Left renal cortex interstitium (tissue), 4 donors: ENCODE measurements at places on chromosomes 1 and 21.

GRCh38 chr1:29861922-29862321, 625.6 kb downstream of the PTPRU start:
- DNase-seq: no peak

- no peak for DNase-seq
Measured at GRCh38 chr1:91523482-91523881, 22.8 kb downstream of the CDC7 start.

- no peak for DNase-seq
Measured at GRCh38 chr1:3049164-3049563, 19.8 kb upstream of the PRDM16 start.

DNA sequence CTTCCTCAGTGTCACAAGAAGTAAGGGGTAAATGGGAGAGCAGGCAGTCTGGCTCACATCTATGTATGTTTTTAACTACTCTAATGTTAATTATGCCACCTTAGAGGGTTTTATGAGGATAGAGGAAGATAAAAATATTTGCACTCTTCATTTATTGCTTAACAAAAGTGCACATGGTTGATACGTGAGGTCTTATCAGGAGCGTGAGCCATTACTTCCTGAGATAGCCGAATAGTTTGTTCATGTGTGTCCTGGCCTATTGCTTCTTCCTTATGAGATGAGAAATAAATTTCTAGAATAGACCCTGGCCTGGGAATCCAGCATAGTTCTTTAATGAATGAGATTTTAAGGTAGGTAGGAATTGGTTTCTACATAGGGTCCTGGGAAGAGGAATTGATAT, 471.1 kb upstream of the B3GALT2 start:
- no peak for DNase-seq

- DNase-seq: no peak
Measured at GRCh38 chr1:165205145-165205544, 151.4 kb downstream of the LMX1A start.

GRCh38 chr1:11042995-11043874, 3.8 kb downstream of the MASP2 start:
- no peak for DNase-seq

DNA sequence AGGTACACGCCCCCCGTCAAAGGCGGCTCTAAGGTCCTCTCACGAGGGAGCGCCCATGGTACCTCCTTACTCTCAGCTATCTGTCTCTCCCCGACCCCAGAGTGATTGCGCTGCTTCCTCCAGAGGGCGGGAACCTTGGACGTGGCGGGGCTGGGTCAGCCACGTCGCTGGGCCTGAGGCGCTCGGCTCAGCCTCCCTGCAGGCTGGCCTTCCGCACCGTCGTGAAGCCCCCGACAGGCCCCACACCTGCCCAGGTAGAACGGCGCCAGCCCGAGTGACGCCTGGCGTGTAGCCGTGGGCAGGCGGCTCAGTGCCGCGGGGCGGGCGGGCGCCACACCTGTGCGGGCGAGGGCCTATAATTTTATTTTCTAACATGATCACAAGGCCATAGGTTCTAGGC, 122.2 kb upstream of the BEND5 start:
- DNase-seq: no peak

- DNase-seq: no peak
Measured at GRCh38 chr21:45073301-45074047, 906 bp upstream of the ADARB1 start.

GRCh38 chr1:150976401-150976821, 1.8 kb upstream of the CERS2 start:
- DNase-seq: no peak

DNA sequence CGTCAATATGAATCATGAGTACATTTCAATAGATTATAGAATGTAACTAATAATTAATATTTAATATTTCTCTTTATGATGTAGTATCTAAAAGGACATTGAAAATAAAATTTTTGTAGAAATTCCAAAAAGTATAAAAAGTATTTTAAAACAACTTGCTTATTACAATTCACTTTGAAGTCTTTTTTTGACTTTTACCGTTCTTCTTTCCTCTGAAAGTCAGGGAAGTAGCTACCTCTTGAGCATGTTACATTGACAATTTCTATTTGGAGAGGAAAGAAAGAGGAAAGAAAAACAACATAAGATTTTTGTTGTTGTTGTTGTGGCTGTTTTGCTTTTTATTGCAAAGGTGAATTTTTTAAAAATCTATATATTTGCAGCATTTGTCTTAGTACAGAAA, 1.3 kb downstream of the PTPRC start:
- no peak for DNase-seq

GRCh38 chr1:118786454-118787155, 201.5 kb downstream of the TBX15 start:
- DNase-seq: no peak

- DNase-seq: no peak
Measured at GRCh38 chr1:206430031-206430983, 40.0 kb upstream of the IKBKE start.

- DNase-seq: no peak
Measured at GRCh38 chr1:86035101-86035500, 121.5 kb downstream of the COL24A1 start.
